Stimulated activated CD4-positive, alpha-beta T cell treated with anti-CD3 and anti-CD28 coated beads, Interleukin-1b, Interleukin-23, amount 100 ng/mL, for 1 hour (primary cell): ENCODE measurements at places on chromosomes 5 and 9.

GRCh38 chr9:93460689-93461413 is 7.5 kb upstream of the FAM120AOS start:
- DNase-seq, result no peak

- no peak for DNase-seq
These were observed 72.5 kb downstream of the MED10 start for GRCh38 chr5:6305853-6306252.

DNA sequence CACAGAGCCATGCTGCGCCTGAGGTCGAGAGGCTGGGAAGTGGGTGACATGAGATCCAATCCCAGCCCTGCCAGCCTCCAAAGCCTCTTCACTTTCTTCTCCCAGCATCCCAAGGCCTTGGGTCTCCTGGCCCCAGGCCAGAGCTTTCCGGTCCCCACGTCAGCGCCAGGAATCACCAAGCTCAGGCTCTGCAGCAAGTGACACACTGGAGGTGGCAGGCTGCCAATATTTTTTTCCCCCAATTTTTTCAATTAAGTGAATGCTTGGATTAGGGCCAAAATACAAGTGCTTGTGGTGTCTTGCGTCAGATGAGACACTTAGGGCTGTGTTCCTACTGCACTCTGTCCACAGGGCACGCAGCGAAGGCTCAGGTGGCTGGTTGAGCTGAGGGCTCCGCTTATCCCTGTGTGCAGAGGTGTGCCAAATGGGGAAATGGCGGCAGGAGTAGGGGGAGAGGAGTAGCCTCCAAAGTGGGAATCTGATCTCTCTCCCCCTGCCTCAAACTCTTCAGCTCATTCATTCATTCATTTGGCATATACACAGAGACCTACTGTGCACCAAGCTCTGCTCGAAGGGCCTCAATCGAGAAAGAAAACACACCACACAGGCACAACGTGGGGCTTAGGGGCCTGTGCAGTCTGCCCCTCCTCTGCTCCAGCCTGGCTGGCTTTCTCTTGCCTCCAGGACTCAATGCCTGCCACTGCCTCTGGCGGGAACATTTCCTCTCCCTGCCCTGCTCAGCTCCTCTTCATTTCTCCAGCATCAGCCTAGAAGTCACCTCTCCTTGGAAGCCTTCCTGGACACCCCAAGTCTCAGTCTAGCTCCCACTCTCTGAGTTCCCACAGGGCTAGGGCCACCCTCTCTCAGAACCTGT is 16.6 kb downstream of the SH3PXD2B start:
- no peak for DNase-seq

GRCh38 chr5:67807439-67807888 is 408.1 kb upstream of the PIK3R1 start:
- DNase-seq, result no peak

DNA sequence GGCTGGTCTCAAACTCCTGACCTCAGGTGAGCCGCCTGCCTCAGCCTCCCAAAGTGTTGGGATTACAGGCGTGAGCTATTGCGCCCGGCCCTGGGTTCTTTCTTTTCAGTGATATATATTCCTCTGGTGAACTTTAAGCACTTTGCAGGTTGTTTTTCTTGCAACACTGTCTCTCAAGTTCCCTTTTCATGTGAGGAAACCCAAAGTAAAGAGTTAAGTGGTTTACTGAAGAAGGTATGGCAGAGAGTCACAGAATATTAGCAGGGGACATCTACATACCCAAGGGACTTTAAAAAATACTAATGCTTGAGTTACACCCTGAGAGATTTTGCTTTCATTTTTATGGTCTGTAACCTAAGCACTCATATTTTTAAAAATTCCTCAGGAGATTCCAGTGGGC is 6.7 kb upstream of the GAPT start:
- no peak for DNase-seq

DNA sequence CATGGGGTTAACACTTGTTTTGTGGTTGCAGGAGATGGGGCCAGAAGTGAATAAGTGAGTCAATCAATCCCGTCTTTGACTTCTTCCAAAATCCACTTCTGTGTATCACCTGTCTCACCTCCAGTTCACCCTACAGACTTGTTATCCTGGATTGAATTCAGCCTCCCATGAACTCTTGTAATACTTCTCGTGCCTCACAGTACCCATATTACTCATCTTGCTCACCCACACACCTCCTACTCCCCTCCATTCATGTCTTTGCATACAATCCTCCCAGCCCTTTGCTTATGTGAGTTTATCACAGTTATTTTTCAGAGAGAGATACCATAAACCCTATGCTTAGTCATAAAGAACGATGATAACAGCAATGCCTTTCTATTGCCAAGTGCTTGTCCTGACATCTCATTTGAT is 52.9 kb upstream of the PAPPA start:
- no peak for DNase-seq

DNA sequence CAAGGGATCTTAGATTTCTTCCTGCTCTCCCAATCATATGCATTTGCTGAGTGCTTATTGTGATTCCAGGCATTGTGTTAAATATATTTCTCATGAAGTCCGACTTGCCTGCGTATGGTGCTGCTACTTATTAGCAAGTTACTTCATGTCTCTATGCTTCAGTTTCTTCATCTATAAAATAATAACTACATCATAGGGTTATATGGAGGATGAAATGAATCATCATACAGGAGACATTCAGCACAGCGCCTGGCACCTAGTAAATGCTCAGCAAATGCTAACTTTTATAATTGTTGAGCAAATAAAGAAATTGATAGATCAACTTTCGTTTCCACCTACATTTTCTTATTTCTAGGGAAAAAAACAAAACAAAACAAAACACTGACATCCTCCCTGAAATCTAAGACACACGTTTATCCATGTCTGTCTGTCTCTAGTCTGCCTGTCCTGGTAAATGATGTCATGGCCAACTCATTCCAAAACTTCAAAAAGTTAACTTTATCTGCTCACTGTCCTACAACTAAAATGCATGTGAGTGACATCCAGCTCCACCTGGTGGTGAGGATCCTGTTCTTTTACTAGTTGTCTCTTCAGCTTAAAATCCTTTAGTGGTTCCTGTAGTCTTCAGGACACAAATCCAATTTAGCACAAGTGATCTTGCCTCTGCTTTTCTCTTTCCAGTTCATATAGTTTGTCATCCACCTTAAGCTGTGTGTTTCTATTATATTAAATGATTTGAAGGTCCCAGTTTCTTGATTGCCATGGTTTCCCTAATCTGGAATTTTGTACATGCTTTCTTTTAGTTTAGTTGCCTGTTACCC is 27.7 kb downstream of the PPP3R2 start:
- no peak for DNase-seq

GRCh38 chr9:131987232-131987631 is 92.4 kb downstream of the MED27 start:
- DNase-seq, result no peak

DNA sequence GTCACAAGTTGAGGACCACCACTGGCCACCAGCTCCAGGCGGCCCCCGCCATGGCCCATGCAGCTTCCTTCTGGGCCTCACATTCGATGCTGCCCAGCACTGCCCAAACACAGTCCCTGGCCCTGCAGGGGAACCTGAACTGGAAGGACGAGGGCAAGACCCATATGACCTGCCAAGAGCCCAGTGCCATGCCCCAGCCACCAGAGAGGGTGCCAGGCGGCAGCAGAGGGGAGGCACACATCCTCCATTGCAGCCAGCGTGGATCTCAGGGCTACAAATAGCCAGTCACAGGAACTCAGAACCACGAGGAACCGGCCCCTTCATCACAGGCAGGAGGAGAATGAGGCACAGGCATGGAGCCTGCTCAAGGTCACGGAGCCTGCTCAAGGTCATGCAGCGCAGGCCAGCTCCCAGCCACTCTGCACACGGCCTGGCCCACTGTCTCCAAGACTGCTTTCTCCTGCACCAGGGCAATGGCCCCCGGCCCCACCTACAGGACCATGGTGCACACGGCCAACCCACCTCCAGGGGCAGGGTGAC is 69.6 kb downstream of the SEMA4D start:
- no peak for DNase-seq

DNA sequence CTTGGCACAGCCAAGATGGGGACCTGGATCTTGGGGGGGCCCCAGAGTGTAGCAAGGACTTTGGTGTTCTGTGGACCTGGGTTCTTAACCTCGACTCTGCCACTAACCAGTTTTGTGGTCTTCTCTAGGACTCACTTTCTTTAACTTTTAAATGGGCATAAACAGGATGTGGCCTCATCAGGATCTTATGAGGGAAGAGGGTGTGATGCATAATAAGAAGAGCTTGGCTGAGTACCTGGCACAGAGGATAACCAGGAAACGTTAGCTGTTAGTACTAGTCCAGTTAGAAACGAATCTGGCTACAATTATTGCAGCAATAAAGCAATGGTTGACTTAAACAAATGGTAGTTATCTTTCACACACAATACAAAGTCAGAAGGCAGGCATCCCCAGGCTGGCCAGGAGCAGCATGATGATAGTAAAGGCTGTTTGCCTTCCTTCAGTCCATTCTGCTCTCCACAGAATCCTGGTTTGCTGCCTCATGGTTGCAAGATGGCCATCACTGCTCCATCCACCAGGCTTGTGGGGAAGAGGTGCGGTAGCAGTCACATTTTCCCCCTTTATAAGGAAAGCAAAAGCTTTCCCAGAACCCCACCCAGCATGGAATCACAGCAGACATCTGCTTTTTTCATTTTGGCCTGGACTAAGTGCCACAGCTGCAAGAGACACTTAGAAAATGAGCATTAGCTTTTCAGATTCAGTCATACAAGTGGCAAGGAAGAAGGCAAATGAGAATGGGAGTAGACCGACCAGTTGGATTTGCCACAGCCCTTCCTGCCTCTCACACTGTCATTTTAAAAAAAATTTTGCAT is 225.0 kb downstream of the AOPEP start:
- no peak for DNase-seq

- no peak for DNase-seq
These were observed 48.7 kb downstream of the CAMSAP1 start for GRCh38 chr9:135858491-135859185.

DNA sequence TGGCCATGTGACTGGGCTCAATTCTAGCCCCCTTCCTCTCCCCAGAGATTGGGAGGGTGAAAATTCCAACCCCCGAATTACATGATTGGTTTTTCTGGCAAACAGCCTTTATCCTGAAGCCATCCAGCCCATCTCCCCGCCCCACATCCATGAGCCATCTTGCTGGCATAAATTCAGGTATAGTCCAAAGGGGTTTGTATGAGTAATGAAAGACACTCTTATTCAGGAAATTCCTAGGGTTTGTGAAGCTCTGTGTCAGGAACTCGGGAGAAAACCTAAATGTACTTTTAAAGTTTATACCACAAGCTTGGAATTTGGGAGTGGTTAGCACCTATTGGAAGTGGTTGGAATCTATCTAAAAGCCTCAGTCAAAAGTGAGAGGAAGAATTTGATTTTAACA is 80.6 kb upstream of the SIMC1 start:
- DNase-seq, result no peak

- no peak for DNase-seq
These were observed 169.4 kb downstream of the PAPPA start for GRCh38 chr9:116323012-116323411.

DNA sequence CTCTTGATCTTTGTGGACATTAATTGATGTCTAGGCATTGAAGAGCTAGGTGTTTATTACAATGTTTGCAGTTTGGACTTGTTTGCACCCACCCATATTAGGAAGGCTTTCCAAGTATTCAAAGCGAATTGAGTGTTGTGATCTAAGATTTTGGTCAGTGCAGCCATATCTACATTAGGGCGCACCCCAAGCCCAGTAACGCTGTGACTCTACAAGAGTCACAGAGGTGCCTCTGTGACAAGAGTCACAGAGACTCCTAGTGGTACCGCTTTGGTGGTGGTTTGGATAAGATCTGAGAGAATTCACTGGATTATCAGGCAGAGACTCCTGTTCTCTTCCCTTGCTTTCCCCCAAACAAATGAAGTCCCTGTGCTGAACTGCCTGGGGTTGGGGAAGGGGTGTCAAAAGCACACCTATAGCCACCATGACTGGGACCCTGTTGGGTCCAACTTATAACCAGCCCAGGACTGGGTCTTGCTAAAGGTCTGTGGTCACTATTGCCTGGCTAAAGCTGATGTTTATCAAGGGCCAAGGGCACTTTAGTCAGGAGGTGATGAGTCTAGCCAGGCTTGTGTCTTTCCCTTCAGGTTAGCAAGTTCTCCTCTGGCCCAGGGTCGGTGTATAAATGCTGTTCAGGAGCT is 114.1 kb upstream of the RIOK2 start:
- DNase-seq, result no peak

DNA sequence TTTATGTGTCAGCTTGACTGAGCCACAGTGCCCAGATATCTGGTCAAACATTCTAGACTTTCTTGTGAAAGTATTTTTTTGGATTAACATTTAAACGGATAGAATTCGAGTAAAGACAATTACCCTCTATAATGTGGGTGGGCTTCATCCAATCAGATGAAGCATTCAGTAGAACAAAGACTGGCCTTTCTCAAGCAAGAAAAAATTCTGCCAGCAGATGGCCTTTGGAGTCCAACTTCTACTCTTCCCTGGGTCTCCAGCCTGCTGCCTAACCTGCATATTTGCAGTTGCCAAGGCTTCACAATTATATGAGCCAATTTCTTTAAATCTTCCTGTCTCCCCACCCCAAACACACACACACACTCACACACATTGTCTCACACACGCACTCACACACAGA is 86.4 kb downstream of the MED10 start:
- no peak for DNase-seq

DNA sequence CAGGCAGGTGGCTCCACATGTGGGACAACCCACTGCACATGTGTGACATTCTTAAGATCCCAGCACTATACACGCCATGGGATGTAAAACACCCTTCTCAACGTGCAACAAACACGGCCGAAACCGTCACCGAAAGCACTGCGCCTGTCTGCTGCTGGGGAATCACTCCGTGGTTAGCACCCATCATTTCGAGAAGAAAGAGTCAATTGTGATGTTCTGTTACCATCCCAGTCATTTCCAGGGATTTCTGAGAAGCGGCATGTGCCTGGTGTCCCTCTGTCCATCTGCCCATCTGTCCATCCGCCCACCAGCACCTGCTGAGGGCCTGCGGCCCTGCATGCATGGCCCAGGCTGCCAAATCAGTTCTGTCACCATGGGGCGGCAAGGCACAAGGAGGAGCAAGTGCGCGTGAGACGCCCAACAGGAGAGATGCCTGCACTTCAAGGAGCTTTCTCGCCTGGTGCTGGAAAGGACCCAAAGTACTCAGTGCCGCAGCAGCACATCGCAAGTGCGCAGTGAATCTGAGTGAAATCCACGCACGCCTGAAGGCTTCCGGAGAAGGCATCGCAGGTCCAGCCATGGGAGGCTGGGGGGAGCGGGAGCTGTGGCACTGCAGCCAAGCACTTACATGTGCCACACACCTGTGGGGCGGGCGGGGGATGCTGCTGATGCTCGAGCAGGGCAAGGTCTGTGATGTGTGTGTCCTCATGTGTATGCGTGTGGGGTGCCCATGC is 38.0 kb downstream of the VAV2 start:
- no peak for DNase-seq
